Stomach (tissue), 19 donors: ENCODE measurements at places on chromosomes 2 and 18. TPM values are rescaled to one million over a fixed set of nuclear protein-coding genes. Genes with fewer than 3 reads are reported as not detected.
A peak's percentile ranks its signal among the peaks of the same experiment; 100 is the strongest.

DNA sequence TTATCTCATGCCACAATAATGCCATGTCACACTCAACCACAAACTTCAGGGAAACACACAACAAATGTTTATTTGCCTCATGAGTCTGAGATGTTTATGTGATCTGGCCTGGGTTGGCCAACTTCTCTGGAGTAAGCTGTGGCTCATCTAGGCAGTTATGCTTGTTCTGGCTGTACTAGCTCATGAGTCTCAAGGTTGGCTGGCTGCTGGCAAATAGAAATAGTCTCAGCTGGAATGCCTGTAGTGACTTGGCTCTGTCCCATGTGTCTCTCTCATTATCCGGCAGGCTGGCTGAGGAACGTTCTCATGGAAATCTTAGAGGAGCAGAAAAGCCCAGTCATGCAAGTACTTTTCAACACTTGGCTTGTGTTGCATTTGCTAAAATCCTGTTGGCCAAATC, 234.9 kb upstream of the CDH2 start:
- no peak for DNase-seq

GRCh38 chr2:59301466-59302402, 1060.6 kb upstream of the FANCL start:
- DNase-seq: peak; percentile 31

GRCh38 chr18:79553154-79553553, 126.4 kb upstream of the CTDP1 start:
- DNase-seq: no peak

DNA sequence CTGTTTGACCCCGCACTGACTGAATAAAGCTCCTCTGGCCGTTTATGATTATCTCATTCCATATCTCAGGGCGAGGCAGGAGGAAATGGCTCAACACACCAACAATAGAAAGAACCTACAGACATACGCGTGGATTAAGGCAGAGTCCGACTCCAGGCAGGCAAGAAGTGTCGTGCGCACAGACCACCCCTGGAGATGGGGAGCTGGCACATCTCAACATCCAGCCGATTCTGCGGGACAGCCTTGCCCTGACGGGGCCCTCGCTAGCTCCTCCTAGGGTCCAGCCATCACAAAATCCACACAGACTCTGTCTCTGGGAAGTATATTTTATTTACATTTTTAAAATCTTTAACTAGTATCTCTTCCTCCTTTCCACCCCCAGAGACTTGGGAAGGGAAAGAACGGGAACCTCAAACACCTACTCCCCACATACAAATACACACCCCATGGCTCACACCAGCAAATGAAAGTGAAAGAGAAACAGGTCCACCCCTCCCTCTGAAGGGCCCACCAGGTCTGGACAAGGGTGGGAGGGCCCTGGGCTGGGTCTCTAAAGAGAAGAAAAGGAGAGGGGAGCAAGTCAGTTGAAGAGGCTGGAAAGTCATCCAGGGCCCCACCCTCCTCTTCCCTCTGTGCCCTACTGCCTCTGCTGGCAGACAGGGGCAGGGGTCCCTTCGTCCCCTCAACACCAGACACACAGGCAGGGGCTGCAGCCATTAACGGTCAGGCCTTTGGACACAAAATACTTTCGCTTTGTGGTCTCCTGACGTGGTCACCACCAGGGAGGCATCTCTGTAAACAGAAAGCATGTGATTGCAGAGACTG, 3.2 kb downstream of the GPBAR1 start:
- DNase-seq: no peak

DNA sequence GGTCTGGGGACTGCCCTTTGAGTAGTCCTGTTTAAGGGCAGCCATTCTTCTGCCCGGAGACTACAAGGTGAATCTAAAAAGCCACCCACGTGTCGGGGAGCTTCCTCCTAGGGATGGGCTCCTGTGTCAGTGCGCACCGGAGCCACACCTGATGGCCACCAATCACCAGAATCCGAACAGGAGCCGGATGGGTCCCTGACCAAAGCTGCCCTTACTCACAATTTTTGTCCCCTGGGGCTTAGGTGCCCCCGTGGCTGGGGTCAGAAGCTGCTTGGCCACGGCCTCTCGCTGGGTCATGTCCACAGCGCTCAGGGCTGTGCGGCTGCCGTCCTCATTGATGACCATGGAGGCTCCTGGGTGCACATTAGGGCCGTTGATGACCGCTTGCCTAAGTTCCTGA, 30.9 kb downstream of the POLR1A start:
- no peak for DNase-seq

DNA sequence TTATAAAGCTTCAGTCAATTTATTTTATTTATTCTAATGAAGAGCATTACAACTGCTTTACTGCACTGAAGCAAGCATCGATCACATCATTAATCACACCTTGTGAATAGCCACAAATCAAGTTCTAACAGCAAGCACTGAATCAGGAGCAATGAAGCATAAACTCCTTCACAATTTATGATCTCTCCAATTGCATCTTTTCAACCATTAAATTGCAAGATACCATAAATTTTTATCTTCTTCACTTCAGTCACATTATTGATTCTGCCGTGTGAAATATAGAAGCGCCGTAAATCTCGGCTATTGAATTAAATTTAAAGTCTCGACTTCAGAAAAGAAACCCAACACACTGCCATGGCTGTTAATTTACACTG, 298.7 kb downstream of the CDCA7 start:
- DNase-seq: no peak

- no peak for DNase-seq
Observed at GRCh38 chr18:44724105-44724778, 43.6 kb downstream of the SETBP1 start.

DNA sequence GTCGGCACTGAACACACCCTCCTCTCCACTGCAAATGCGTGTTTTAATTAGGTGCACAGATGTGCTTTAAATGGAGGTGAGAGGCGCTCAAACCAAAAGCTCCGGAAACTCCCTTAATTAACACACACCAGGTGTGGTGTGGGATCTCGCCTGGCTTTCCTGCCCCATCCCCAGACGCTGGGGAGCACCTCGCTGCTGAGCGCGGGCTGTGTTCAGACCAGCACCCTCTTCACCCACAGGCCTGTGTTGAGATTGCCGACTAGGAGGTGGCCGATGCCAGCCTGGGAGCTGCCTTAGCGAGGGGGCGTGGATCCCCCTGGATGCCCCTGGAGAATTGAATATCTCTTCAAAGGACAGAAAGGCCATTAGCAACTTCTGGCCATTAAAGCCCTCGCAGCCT, 171.7 kb downstream of the MYT1L start:
- DNase-seq: no peak

DNA sequence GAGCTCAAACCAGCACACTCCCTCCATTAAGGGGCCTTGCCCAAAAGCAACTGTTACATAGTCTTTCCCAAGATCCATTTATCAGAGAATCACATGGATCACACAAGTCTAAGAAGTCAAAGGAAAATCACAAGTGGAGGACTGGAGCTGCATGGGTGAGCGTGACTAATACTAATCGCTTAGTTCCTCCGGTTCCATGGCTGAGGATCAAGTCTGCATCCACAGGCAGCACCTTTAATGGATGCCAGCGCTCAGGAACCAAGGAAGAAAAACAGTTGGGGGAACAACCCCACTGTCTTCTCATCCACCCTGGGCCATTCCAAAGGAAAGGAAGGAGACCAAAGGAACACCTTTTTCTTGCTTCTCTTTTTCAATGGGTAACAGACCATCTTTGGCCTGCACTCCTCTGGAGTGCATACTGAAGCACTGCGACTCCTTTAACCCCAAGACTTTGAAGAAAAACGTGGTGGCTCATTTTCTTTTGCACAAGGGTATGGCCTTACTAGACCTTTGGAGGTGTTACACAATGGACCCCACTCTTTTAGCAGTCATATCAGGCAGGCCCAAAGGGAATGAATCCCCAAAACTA, 9.2 kb upstream of the WDR33 start:
- no peak for DNase-seq

- DNase-seq: no peak
Observed at GRCh38 chr2:7196883-7197282, 279.7 kb downstream of the RNF144A start.

Gene COLEC11
- total RNA-seq: not detected

Gene MYCN
- 2.3 TPM for total RNA-seq

DNA sequence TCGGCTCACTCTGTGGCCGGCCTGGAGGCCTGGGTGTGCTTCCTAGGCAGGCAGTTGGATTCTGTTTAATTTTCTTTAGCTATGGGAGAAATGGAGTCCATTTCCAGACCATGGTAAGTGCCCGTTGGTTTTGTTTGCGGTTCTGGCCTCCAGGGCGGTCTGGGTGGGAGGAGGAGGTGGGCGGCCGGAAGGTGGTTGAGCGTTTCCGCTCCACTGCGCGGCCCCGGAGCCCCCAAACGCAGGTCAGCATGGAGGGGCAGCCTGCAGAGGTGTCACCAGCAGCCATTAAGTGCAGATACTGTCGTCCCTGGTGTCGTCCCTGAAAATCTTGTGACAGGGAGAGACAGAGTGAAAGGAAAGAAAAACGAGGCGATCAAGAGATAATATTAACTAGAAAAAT, 303.9 kb downstream of the GBX2 start:
- DNase-seq: no peak

Gene SMAD4
- 94.2 TPM for total RNA-seq

DNA sequence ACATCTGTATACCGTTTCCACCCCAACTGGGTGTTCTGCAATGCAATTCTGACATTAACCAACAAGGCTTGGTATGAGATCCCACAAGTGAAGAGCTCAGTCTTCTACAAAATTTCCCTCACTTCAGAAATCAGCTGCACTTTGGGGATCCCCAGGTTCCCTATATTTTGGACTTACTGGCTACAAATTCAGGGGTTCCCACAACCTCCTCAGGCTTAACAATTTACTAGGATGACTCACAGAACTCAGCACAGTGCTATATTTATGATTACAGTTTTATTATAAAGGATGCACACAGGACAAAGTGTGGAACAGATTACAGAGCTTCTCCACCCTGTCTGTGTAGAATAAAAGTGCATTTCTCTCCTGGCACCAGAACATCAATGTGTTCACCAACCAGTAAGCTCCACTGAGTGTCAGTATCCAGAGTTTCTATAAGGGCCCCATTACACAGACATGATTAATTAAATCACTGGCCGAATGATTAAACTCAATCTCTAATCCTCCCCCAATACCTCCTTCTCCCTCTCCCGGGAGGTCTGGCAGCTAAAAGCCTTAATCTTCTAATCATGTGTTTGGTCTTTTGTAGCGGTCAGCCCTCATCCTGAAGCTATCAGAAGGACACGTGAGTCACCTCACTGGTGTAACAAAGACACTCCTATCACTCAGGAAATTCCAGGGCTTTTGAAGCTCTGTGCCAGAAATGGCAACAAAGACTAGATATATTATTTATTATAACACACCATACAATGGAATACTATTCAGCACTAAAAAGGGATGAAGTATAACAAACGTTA, 84.6 kb downstream of the SLC66A3 start:
- no peak for DNase-seq

Gene ETAA1
- 11.6 TPM for total RNA-seq

GRCh38 chr18:24212939-24213338, 74.1 kb downstream of the CABYR start:
- no peak for DNase-seq

Gene CHAC2
- 4.0 TPM for total RNA-seq

GRCh38 chr2:203594541-203594940, 59.4 kb upstream of the RAPH1 start:
- no peak for DNase-seq

Gene L3MBTL4
- total RNA-seq: 23.3 TPM

DNA sequence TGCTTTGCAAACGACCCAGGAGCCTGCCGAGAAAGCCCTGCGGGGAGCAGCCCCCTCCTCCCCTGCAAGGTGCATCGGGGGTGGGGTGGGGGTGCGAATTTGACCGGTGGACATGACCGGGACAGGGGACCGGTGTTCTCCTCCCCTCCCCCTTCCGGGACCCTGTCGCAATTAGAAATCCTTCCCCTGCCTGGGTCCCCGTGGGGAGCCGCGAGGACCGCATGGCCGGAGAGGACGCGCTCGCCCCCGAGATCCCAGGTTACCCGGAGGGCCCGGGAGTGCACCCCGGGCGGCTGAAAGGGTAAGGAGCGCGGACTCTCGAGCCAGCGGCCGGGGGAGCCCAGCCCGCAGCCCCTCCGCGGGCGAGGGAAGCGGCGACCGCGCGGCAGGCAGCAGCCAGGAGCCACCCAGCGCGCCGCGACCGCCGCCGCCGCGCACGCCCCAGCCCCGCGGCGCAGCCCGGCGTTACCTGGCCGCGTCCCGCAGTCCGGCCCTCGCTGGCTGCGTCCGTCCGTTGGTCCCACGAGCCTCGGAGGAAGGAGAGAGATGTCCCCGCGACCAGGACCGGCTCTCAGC, 482 bp downstream of the DLGAP1 start:
- DNase-seq: no peak

DNA sequence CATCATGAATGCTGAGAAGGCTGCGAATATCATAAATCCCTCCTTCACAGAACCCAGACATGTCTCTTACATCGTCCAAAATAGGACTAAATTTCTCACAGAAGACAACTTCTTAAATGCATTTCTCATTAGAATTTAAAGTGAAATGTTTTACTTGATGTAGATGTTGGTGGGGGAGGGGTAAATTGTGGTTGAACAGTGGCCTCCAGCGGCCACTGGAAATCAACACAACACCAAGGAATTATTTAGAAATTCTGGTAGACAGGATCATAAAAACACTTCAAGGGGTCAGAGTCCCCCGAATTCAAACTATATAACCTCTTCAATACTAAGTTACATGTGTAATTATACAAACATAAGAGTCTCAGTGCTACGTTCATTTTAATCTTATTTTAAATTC, 135.9 kb downstream of the ABCA12 start:
- DNase-seq: no peak

Gene TMEM247
- not detected for total RNA-seq
